Spleen (tissue), 13 donors: ENCODE measurements at places on chromosomes 7 and 10.

DNA sequence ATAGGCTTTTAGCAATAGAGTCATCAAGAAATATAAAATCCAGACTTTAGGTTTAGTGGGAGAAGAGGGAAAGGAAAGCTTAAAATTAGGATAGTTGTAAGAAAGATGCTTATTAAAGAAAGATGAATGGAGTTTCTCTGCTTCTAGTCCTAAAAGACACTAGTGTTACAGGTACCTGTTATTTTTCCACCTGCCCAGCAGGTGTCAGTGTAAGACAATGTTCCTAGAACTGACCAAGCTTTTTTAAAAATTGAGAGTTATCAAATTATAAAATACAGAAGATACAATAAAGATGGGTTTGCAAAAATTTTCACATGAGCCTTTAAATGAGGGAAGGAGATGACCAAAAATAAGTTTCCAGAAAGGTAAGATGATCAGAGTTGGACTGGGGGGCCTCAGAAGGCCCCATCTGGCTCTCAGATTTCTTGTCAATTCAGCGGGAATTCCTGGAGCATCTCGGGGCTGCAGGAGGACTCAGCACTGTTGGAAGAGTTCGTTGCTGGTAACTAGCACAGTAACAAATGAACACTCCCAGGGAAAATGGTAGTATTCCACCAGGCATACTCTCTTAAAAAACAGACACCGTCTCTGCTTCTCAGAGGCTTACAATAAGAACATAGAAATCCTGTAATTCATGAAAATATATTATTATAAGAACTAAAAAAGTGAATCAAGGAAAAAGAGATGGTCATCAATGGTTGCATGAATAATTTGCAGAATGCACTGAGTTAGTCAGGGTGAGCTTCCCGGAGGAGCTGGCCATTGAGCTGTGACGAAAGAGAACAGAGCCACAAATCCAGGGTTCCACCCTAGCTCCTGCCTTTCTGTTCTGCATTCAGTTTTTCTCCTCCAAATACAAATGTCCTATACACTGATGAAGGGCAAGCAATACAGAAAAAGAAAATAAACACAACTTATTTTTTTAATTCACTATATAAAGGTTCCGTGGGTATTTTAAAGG lies 71.8 kb upstream of the PIK3CG start:
- DNase-seq = no peak

GRCh38 chr10:12184165-12184564 lies 11.5 kb downstream of the NUDT5 start:
- DNase-seq = no peak

GRCh38 chr7:150476819-150477631 lies 26.6 kb downstream of the GIMAP8 start:
- no peak for DNase-seq

- DNase-seq = no peak
Observed at GRCh38 chr7:21383227-21384220, 44.4 kb upstream of the SP4 start.

DNA sequence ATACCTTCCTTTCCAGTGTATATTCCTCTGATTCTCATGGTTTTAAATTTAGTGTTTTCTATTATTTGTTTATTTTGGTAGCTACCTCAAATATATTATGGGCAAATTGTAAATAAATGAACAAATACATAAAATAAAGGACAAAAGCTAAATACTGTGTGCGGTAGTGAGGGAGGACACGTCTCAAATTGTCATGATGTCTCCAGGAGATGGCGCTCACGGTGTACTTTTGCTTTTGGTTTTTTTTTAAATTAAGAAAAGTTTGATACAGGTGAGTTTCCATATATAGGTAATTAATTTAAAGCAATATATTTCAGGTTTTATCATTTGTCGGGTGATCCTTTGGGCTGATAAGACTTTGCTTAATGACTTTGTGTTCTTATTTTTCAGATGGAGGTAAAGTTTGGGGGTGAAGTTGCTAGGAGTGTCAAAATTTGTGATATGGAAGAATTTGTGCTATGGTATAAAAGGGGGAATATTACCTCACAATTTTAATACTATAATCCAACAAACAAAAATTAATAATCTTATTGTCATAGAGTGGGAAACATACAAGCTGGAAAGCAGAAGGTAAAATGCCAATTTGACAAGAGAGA lies 68.4 kb upstream of the TMEM229A start:
- DNase-seq = no peak

- DNase-seq = no peak
Observed at GRCh38 chr10:63129888-63130287, 3.2 kb upstream of the NRBF2 start.
